ENCODE measurements at places on chromosomes 11 and 22.

DNA sequence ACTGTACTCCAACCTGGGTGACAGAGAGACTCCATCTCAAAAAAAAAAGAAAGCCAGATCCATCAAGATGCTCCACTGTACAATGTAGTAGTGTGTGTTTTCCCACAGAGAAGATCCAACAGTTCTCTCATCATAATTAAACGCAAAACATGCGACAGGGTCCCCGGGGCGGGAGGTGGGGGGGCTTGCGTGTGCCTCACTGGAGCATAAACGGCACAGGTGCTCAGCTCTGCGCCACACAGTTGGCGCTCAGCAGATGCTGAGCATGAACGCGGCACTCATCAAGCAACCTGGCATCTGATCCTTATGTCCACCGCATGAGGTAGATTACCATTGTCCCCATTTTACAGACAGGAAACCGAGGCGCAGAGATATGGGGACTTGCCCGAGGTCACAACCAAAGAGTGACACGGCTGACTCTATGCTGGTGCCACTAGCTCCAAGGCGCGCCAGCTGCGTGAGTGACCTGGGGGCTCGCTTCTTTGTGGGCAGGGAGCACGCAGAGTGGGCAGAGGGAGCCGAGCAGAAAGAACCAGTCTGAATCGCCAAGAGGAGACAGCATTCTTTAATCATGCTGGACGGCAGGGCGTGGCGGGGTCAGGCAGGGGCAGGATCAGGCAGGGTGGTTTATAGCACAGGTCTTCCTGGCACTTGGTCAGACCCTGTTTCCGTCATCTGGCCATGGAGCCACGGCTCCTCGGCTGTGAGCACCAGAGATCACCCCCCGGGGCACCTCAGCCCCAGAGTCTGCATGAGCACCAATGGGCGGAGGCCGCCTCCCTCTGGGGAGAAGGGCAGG lies 8.2 kb downstream of the C1QTNF6 start:
- peaks cover 23% of the 10 kb centered on the region for H3K4me1 ChIP-seq
- H3K36me3 ChIP-seq = peaks cover 4% of the 10 kb centered on the region
- DNase-seq = no peak
- no peak overlapping the region for H3K27ac ChIP-seq
- H3K27me3 ChIP-seq = peaks cover 26% of the 10 kb centered on the region

GRCh38 chr11:44300844-44301563 lies 8.9 kb downstream of the ALX4 start:
- H3K27ac ChIP-seq = no peak overlapping the region
- H3K4me3 ChIP-seq = no peak overlapping the region
- H3K4me1 ChIP-seq = peaks cover 26% of the 10 kb centered on the region

DNA sequence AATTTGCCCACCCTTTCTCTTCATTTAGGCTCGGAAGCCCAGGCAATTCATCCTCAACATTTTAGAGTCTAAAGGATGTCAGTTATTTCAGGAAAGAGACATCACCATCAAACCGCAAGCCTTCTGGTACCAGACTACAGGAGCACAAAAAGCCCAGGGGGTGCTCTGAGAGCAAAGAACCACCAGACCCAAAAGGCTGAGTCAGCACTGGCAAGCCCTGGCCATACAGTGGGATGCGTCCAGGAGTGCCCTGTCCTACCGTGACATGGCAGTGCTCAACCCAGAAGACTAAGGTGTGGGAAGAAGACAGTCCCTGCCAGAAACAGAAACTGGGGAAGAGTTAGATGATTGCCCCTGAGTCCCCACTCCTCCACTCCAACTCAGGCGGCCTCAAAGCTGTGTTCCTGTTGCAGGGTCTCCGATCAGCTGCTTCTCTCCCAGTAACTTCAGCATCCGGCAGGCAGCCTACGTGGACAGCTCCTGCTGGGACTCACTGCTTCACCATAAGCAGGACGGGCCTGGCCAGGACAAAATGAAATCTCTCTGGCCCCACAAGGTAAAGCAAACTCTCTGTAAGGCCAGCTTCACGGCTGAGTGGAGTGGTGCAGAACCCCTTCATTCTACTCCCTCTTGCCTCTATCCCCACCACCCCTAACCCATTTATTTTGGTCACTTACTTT lies 1.5 kb downstream of the PANX3 start:
- no peak overlapping the region for H3K4me3 ChIP-seq
- H3K36me3 ChIP-seq = no peaks in the 10 kb centered on the region
- H3K27me3 ChIP-seq = peaks cover 22% of the 10 kb centered on the region
- DNase-seq = no peak
- no peaks in the 10 kb centered on the region for H3K4me1 ChIP-seq

- H3K27ac ChIP-seq = no peak overlapping the region
- no peak for DNase-seq
- peaks cover 23% of the 10 kb centered on the region for H3K36me3 ChIP-seq
- H3K4me3 ChIP-seq = no peak overlapping the region
- no peaks in the 10 kb centered on the region for H3K27me3 ChIP-seq
These were observed 11.2 kb upstream of the TMEM184B start for GRCh38 chr22:38284042-38284402.

DNA sequence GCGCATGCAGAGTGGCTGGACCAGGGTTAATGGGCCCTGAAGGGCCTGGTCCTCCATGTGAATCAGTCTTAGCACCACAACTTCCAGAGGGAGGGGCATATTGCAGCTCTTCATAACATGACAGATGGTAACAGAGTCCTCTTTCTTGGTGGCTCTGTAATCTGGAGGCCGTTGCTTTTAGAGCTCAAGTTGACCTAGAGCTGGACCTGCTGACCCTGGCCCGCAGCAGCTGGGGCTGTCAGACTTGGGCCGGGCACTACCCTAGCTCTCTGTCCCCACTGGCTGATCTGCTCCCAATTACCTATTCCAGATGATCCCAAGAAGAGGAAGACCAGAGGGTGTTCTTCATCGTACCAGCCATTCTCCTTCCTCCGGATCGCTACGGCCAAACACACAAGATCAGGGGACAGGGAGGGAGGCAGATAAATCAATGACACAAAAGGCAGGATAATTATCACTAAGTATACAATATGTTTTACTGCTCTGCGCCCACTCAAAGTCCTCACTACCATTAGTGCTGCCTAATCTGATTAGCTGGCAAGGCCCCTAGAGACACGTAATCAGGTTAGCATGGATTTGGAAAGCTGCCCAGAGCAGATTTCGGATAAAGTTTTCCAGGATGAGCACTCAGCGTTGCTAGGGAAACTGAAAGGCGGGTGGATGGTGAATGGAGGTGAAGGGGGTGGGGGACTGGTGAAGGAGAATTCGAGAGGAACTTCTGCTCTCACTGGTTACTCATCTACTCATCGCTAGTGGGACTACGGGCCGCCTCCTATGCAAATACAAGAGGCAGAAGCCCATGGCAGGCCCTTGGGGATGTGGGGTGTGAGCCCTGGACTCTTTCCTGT lies 64.5 kb upstream of the PHOX2A start:
- H3K27me3 ChIP-seq = no peaks in the 10 kb centered on the region
- no peak overlapping the region for H3K4me3 ChIP-seq
- no peak for DNase-seq
- peaks cover 74% of the 10 kb centered on the region for H3K36me3 ChIP-seq
- H3K4me1 ChIP-seq = no peaks in the 10 kb centered on the region
- H3K27ac ChIP-seq = no peak overlapping the region

DNA sequence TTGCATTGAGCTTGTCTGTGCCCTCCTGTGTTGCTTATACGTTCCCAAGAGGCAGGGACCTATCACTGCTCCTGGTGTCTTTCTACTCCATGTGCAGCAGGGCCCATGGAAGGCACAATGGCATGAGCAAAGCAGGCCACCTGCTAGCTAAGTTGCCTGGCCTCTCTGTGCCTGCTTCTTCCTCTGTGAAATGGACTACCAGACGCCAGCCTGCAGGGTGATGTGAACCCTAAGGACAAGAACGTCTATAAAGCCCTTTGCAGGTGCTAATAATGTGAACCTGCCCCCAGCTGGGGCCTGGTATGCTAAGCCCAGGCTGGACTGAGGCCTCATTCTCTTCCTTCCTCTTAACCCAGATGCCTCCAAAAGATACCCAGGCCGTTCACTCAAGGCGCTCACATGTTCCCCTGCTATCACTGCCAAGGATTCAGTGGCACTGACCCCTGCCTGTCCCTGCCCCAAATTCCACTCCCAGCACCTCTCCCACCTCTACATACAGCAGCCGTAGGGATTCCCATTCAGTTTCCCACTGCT lies 4.0 kb downstream of the GUCD1 start:
- H3K36me3 ChIP-seq = peaks cover 44% of the 10 kb centered on the region
- no peaks in the 10 kb centered on the region for H3K27me3 ChIP-seq
- peak overlapping the region; percentile 26 for H3K4me3 ChIP-seq
- peak overlapping the region; percentile 82 for H3K27ac ChIP-seq

GRCh38 chr11:135027461-135027860 lies 615.4 kb upstream of the B3GAT1 start:
- no peak overlapping the region for H3K27ac ChIP-seq
- H3K4me1 ChIP-seq = no peaks in the 10 kb centered on the region
- no peak overlapping the region for H3K4me3 ChIP-seq
- no peaks in the 10 kb centered on the region for H3K36me3 ChIP-seq
- no peaks in the 10 kb centered on the region for H3K27me3 ChIP-seq

DNA sequence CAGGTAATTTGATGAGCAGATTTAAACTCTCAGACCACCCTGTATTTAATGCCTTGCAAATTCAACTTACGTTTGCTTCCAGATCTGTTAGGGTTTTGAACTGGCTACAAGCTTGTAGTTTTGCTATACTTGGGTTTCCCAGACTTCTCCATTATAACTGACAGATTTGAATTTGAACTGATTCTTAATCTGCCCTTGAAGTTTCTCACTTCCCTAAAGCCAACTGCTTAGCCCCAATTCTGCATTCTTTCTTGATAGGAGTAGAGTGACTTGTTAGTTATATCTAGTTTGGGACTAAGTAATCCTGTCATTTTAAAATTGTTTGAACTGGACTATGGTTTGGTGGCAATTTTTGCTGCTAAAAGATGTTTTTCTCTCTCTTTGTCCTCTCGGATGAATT lies 9.7 kb downstream of the LAYN start:
- no peak overlapping the region for H3K27ac ChIP-seq
- no peak for DNase-seq

DNA sequence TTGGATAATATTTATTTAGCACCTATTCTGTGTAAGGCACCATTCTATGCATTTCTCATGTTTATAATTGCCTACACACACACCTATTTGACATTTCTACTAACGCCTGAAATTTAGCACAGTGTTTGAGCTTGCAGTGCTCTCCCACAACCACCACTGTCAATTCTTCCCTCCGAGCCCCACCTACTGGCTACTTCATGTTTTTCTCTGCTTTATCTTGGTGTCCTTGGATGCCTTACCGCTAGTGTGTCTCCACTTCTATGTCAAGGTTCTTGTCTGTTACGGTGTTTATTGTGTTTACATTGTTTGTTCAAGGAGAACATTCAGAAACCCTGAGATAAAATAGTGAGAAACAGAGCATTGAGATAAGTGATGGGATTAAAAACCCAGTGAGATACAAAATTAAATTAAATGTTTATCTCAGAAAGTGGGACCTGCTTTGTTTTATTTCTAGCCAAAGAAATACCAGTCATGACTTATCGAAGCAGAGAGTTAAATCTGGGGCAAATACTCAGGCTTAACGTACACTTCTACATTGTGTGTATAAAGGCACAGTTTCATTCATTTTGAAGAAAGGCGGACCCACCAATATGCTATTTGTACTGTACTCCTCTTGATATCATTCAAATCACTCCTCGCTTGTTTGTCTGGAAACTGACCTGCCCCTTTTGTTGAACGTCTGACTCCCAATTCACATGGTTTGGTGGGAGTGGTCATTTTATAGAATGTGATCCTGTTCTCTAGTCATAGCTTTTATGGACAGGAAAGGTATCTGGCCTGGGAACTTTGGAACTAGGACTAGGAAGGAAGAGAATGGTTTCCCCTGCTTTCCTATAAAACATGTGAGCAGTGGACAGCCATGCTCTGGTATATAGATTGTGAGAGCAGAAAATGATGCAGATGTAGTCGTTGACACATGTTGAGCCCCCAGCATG lies 39.2 kb upstream of the SLC36A4 start:
- H3K27me3 ChIP-seq = peaks cover 60% of the 10 kb centered on the region
- no peak overlapping the region for H3K4me3 ChIP-seq
- DNase-seq = no peak
- no peaks in the 10 kb centered on the region for H3K4me1 ChIP-seq
- H3K36me3 ChIP-seq = no peaks in the 10 kb centered on the region
- no peak overlapping the region for H3K27ac ChIP-seq

DNA sequence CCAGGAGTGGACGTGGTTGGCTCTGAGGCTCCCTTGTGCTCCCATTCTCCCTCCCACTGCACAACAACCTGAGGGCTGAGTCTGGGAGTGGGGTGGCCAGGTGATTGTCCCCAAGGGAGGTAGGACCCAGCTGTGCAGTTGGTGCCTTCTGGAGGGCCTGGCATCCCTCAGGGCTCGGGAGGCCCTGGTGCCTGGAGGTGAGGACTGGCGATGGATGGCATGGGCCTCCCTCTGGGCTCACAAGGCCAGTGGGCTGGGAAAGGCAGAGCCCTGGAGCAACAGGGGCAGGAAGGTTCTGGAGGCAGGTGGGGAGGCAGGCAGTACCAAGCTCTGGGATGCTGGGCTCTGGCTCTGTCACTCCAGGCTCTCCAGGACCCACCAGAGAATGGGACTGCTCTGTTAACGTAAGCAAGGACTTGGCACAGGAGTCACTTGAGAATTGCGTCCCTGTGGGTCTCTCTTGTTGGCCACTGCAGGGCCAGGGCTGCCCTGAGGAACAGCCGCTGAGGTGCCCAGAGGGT lies 114.2 kb downstream of the KCNQ1OT1 start:
- peak; percentile 0 for DNase-seq
- H3K27ac ChIP-seq = no peak overlapping the region
- no peak overlapping the region for H3K4me3 ChIP-seq
- no peaks in the 10 kb centered on the region for H3K27me3 ChIP-seq
- peaks cover 8% of the 10 kb centered on the region for H3K36me3 ChIP-seq

DNA sequence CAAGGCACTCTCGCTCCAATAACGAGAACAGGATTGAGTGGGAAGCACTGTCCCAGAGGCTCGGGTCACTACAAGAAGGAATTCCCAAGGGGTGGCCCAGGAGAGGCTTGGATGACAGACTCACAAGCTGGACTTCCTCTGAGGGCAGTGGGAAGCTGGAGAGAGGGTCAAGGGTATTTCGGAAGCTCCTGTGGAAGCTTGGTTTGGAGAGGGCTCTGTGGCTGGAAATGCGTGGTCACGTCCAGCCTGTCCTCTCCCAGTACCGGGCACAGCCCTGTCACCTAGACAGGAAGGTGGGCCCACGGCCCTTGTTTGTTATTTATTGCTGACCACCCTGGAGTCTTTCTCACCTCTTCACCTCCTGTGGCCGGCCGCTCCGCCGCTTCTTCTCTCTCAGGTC lies 5.3 kb downstream of the SYNGR1 start:
- H3K4me1 ChIP-seq = peaks cover 16% of the 10 kb centered on the region
- DNase-seq = no peak
- no peaks in the 10 kb centered on the region for H3K27me3 ChIP-seq

- peak; percentile 65 for DNase-seq
- H3K36me3 ChIP-seq = peaks cover 25% of the 10 kb centered on the region
- peak overlapping the region; percentile 98 for H3K27ac ChIP-seq
- H3K27me3 ChIP-seq = no peaks in the 10 kb centered on the region
- peaks cover 39% of the 10 kb centered on the region for H3K4me1 ChIP-seq
These were observed 671 bp upstream of the PICALM start for GRCh38 chr11:86069408-86070101.

- no peaks in the 10 kb centered on the region for H3K4me1 ChIP-seq
- no peak overlapping the region for H3K27ac ChIP-seq
- no peaks in the 10 kb centered on the region for H3K36me3 ChIP-seq
- H3K4me3 ChIP-seq = no peak overlapping the region
- DNase-seq = no peak
These were observed 99.1 kb upstream of the MTNR1B start for GRCh38 chr11:92870196-92870832.

- peaks cover 22% of the 10 kb centered on the region for H3K36me3 ChIP-seq
- no peak overlapping the region for H3K4me3 ChIP-seq
- no peak for DNase-seq
- peaks cover 59% of the 10 kb centered on the region for H3K4me1 ChIP-seq
These were observed 77.1 kb downstream of the UBASH3B start for GRCh38 chr11:122732342-122733315.

GRCh38 chr22:39528080-39528661 lies 4.4 kb downstream of the RPS19BP1 start:
- peaks cover 87% of the 10 kb centered on the region for H3K4me1 ChIP-seq
- H3K36me3 ChIP-seq = peaks cover 58% of the 10 kb centered on the region
- peak overlapping the region; percentile 89 for H3K27ac ChIP-seq
- H3K4me3 ChIP-seq = peak overlapping the region; percentile 92
